ENCODE measurements at places on chromosomes 4 and X. TPM values are rescaled to one million over a fixed set of nuclear protein-coding genes. Genes with fewer than 3 reads are reported as not detected.

GRCh38 chrX:32530802-32531403, 680.4 kb downstream of the DMD start:
- no peak for DNase-seq

GRCh38 chrX:39162322-39162735, 361.1 kb downstream of the MID1IP1 start:
- DNase-seq, result no peak

- DNase-seq, result no peak
Observed at GRCh38 chrX:130110379-130111219, at the start of gene ELF4. TSS of gene ELF4 (minus strand) at chrX:130110497. CDS start at chrX:130081330, 29,167 bp downstream.

- DNase-seq, result no peak
Observed at GRCh38 chr4:155419266-155419665, 42.5 kb upstream of the MAP9 start.

DNA sequence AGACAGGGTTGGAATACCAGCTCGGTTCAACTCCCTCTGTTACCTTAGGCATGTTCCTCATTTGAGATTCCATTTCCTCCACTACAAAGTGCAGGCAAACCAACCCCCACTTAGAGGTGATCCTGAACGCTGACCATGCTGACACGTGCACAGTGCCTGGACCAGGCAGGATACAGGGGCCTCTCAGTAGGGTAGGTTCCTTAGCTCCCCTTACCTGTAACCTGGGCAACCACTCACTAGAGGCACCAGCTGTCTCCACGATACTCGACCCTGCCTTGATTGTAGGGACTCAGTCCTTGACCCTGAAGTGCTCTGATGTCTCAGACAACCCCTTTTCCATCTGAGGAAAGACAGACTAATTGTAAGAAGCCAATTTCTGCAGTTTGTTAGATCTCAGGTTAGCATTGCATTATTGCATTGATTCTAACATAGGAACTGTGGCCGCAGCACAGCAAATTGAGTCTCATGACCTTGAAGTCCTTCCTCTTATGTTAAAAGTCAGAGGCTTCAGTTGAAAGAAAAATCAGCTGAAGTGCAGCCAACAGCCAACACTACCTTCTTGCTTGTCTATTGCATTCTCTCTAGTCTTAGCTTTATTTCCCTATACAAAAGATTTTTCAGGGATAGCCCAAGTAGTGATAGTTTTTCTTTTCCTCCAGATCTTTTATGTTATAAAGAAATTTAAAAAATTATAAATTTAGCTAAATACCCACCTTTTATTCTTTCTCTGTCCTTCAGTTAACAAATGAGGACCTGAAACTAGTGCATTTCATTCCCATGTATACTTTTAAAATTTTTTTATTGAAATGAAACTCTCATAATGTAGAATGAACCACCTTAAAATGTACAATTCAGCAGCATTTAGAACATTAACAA, 11.2 kb upstream of the C1QTNF7 start:
- DNase-seq, result no peak

- DNase-seq, result no peak
Observed at GRCh38 chr4:1462009-1462767, 55.9 kb upstream of the NKX1-1 start.

GRCh38 chr4:8236106-8236919, 33.2 kb upstream of the HTRA3 start:
- DNase-seq, result no peak

- no peak for DNase-seq
Observed at GRCh38 chrX:151081016-151081415, 95.4 kb upstream of the GPR50 start.

DNA sequence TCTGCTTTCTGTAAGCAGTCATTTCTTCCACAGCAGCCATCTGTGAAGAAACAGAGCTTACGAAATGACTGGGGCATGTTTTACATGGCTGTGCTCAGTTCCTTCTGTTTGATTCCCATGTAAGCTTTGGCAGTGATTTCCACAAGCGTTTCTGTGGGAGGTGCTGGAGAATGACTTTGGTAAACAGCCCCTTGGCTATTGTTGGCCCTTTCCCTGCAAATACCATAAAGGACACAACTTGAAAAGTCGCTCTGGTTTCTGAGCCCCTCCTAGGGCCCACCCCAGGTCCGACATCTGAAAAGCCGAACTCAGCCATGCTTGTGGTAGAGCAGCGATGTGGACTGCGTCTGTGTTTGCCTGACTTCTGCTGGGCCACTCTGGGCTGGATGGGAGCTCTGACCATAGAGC, 3.7 kb downstream of the LIMCH1 start:
- DNase-seq, result no peak

DNA sequence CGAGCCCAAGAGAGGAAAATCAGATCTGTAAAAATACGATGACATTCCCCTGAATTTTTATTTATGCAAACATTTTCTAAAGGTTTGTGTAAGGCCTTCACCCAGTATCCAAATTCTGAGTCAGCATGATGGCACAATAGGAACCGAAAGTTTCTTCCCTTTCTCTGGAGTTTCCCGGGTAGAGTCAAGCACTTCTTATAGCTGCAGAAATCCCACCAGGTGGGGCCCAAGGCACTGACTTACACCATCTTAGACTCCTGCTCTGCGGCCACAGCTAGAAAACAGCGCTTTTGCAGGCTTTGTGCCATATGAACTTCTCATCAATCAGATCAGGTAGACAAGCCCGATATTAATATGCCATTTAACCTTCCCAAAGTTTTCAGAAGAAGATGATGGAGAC, 13.4 kb downstream of the LEF1 start:
- DNase-seq, result no peak

GRCh38 chr4:76783836-76784235, 114.1 kb downstream of the SOWAHB start:
- no peak for DNase-seq

DNA sequence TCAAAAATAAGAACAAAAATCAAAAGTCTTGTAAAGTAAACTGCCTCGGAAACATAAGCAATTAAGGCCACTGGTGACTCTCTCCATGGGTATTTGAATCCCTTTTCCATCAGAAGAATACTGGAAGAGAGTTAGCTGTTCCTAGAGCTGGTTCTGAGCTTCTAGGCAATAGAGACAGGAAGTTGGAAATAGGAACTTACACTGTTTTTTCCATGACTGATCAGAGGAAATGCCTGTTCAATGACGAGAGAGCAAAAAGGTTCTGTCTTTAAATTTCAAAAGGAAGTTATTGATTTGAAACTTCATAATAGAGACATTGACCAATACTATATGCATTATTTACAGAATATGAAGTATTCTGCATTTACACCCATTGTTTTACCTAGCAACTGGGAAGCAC, 503.5 kb upstream of the ARX start:
- no peak for DNase-seq

GRCh38 chrX:46574774-46575381, 1.3 kb downstream of the CHST7 start:
- DNase-seq, result no peak

SPINK2 gene
- not detected for total RNA-seq

CT45A6 gene
- not detected for total RNA-seq

ITM2A gene
- 111 TPM for total RNA-seq

STOX2 gene
- total RNA-seq, result 19.2 TPM

NRK gene
- 1.4 TPM for total RNA-seq

PGAM4 gene
- not detected for total RNA-seq

Measured in sciatic nerve (tissue), 2 donors.